ENCODE measurements at places on chromosomes 3 and 15.

DNA sequence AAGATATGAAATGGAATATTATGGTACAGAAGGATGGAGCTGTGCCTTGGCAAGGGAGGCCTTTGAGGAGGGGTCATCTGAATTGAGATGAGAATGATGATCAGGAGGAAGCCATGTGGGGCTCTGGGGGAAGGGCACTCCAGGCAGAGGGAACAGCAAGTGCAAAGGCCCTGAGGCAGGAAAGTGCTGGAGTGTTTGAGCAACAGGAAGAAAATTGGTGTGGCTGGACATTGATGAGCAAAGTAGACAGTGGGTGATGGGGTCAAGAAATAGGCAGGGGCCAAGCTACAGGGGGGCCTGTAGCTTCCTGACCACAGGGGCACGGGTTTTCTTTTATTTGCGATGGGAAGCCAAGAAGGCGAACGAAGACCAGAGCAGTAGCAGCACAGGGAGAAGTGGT, 3.3 kb upstream of the GP9 start:
- DNase-seq: no peak
- no peaks in the 10 kb centered on the region for H3K36me3 ChIP-seq
- no peak overlapping the region for H3K27ac ChIP-seq
- peaks cover 45% of the 10 kb centered on the region for H3K4me1 ChIP-seq
- no peaks in the 10 kb centered on the region for H3K27me3 ChIP-seq

DNA sequence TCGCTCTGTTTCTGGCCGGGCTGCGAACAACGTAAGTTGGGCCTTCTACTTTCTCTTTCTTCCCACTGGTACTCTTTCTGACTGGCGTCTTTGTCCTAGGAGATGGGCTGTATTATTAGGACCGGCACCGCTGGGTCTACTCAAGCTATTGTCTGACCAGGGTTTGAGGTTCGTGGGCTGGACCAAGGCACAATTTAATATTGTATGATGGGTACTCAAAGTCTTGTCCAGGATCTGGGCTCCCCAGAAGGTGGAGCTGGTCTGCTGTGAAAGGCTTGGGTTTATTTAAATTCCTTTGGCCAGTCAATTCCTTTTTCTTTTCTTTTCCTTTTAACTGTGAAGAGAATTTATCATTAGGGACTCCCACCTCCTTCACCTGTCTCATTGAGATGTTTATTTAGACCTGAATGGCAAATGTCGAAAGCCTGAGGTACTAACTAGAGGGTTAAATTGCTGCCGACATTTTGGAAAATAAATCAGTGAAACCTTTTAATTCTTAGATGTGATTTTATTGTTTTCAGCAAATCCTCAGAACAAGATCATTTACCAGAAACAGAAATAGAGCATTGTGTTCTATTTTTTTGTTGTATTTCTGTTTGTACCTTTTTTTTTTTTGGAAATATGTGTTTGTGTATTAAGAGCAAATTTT, 410 bp downstream of the LRRC49 start:
- H3K27me3 ChIP-seq: no peaks in the 10 kb centered on the region
- peak overlapping the region; percentile 82 for H3K4me3 ChIP-seq
- no peaks in the 10 kb centered on the region for H3K36me3 ChIP-seq
- DNase-seq: peak; percentile 6

- no peaks in the 10 kb centered on the region for H3K36me3 ChIP-seq
- peak; percentile 35 for DNase-seq
- peak within 1 kb of the TSS; percentile 87 for H3K4me3 ChIP-seq
- H3K27me3 ChIP-seq: no peaks in the 10 kb centered on the region
- H3K27ac ChIP-seq: peak within 1 kb of the TSS; percentile 95
- H3K4me1 ChIP-seq: peaks cover 68% of the 10 kb centered on the region
Observed at GRCh38 chr3:32238453-32239306, at the start of gene CMTM8. TSS of gene CMTM8 (plus strand) at chr3:32238680. CDS start at chr3:32238973, 293 bp downstream.

DNA sequence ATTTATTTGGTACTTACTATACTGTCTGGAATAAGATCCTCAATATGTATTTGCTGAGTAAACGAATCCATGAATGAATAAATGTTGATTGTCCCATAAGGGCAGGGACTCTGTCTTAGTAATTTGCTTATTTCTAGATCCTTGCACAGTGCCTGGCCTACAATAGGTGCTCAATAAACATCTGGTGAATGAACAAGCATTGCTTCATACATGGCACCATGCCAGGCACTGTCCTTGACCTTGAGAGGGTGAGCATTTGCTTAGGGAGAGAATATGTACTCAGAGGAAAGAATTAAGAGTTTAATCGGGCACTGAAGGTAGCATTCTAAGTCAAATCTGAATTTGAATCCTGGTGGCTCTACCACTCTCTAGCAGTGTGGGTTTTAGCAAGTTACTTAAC, 282.1 kb downstream of the THSD4 start:
- no peak overlapping the region for H3K4me3 ChIP-seq
- no peak for DNase-seq
- no peaks in the 10 kb centered on the region for H3K27me3 ChIP-seq
- H3K36me3 ChIP-seq: no peaks in the 10 kb centered on the region

- H3K4me1 ChIP-seq: no peaks in the 10 kb centered on the region
- H3K27me3 ChIP-seq: no peaks in the 10 kb centered on the region
- H3K36me3 ChIP-seq: peaks cover 49% of the 10 kb centered on the region
- H3K4me3 ChIP-seq: no peak overlapping the region
- no peak overlapping the region for H3K27ac ChIP-seq
Observed at GRCh38 chr3:44845528-44846520, 15.9 kb upstream of the TMEM42 start.

DNA sequence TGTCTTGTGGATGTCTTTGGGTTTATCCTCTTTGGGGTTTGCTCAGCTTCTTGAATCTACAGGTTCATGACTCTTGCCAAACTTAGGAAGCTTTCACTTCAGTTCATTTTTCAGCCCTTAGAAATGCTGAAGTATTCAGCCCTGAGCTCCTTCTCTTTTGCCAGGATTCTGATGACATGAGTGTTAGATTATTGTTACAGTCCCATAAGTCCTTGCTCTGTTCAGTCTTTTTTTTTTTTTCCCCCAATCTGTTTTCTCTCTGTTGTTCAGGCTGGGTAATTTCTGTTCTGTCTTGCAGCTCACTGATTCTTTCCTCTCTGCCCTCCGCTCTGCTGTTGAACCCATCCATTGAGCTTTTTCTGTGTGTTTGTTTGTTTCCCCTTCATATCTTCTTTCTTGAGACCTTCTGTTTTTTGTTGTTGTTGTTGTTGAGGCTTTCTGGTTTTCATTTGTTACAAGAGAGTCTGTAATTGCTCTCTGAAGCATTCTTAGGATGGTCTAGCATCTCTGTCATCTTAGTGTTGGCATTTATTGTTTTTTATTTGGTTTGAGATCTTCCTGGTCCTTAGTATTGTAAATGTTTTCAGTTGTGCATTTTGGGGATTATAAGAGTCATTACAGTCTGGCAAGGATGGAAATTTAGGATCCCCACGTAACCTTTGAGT, 18.4 kb downstream of the LRCH3 start:
- H3K27ac ChIP-seq: no peak overlapping the region
- DNase-seq: no peak
- H3K27me3 ChIP-seq: no peaks in the 10 kb centered on the region

GRCh38 chr3:94862703-94863102, 799.8 kb downstream of the NSUN3 start:
- no peaks in the 10 kb centered on the region for H3K27me3 ChIP-seq
- no peaks in the 10 kb centered on the region for H3K4me1 ChIP-seq
- no peak overlapping the region for H3K4me3 ChIP-seq
- DNase-seq: peak; percentile 25
- no peak overlapping the region for H3K27ac ChIP-seq

- H3K4me3 ChIP-seq: no peak overlapping the region
- no peaks in the 10 kb centered on the region for H3K4me1 ChIP-seq
- DNase-seq: no peak
Observed at GRCh38 chr3:143351354-143351753, 231.8 kb downstream of the CHST2 start.

DNA sequence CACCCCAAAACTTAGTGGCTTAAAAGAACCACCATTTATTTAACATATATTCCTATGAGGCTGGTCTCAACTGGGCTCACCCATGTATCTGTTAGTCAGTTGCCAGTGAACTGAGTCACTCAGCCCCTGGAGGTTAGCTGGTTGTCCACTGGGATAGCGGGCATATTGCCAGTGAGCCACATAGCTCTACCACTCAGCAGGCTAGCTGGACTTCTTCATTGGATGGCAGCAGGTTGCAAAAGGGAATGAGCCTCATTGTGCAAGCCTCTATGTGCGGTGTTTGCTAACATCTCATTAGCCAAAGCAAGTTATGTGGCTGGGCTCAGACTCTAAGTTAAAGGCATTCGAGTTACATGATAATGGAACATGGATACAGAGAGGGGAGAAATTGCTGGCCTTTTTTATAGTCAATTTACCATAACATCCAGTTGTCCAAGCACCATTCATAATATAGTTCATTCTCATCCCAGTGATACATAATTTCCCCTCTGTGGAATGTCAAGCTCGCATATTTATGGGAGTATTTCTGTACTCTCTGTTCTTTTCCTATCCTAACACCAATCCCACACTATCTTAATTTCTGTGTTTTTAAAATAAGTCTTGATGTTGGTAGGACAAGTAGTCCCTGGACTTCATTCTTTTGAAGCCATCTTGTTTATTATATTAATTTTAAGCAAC, 8.7 kb downstream of the BTD start:
- peak; percentile 63 for DNase-seq
- no peak overlapping the region for H3K4me3 ChIP-seq
- no peak overlapping the region for H3K27ac ChIP-seq
- peaks cover 57% of the 10 kb centered on the region for H3K4me1 ChIP-seq

DNA sequence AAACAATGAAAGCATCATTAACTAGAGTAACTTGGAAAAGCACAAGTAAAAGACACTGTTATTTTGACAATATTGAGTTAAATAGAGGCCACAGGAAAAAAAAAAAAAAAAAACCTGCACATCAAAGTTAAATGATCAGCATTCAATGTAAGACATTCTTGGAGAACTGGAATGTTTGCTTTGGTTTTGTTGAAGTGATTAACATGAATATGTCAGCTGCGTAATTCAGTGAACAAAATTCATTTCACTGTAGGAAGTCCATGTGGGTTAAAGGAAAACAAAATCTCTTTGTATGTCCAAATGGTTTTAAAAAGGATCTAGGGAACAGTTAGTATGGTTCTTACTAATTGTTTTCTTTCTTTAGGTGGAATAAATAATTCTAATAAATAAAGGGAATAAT, 252.8 kb upstream of the CNTN6 start:
- H3K4me1 ChIP-seq: no peaks in the 10 kb centered on the region
- H3K4me3 ChIP-seq: no peak overlapping the region

GRCh38 chr3:129633751-129634481, 27.4 kb upstream of the PLXND1 start:
- H3K36me3 ChIP-seq: no peaks in the 10 kb centered on the region
- H3K27me3 ChIP-seq: no peaks in the 10 kb centered on the region
- DNase-seq: no peak
- no peak overlapping the region for H3K27ac ChIP-seq
- no peak overlapping the region for H3K4me3 ChIP-seq

- H3K27me3 ChIP-seq: no peaks in the 10 kb centered on the region
- no peaks in the 10 kb centered on the region for H3K4me1 ChIP-seq
- no peaks in the 10 kb centered on the region for H3K36me3 ChIP-seq
- no peak overlapping the region for H3K4me3 ChIP-seq
- DNase-seq: no peak
Observed at GRCh38 chr3:167209011-167209410, 171.1 kb downstream of the ZBBX start.

DNA sequence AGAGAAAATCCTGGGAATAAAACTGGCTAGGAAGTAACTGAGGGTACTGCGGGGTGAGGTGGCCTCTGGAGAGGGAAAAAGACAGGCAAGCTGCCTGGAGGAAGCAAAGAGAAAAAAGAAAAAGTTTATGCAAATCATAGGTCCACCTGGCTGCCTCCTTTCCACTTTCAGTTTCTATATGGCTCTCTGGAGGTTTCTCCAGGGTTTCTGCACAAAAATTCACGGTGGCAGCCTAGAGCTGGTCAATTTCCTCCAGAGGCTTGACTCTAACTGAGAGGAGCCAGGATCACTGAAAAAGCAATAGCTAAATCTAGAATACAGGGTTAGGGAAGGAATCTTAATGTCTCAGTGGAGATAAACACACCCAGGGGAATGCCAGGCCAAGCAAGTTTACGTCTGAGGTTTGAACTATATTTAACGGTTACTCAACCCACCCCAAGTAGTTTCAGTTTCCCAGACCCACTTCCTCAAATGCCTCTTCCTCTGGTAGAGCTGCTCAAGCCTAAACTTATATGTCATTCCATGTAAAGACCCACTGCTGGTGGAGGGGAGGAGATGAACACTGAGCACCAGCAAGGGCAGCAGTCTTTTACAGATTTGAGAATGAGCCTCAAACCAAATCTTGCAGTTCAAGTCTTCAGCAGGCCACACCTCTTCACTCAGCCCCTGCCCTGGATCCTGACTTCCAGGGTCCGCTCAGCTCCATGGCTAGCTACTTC, 5.7 kb downstream of the LYSMD2 start:
- no peak overlapping the region for H3K27ac ChIP-seq
- H3K36me3 ChIP-seq: no peaks in the 10 kb centered on the region
- H3K27me3 ChIP-seq: peaks cover 23% of the 10 kb centered on the region
- no peak overlapping the region for H3K4me3 ChIP-seq

GRCh38 chr3:15612001-15612400, 10.5 kb downstream of the BTD start:
- no peak overlapping the region for H3K27ac ChIP-seq
- no peaks in the 10 kb centered on the region for H3K27me3 ChIP-seq
- no peak for DNase-seq
- peaks cover 40% of the 10 kb centered on the region for H3K4me1 ChIP-seq

DNA sequence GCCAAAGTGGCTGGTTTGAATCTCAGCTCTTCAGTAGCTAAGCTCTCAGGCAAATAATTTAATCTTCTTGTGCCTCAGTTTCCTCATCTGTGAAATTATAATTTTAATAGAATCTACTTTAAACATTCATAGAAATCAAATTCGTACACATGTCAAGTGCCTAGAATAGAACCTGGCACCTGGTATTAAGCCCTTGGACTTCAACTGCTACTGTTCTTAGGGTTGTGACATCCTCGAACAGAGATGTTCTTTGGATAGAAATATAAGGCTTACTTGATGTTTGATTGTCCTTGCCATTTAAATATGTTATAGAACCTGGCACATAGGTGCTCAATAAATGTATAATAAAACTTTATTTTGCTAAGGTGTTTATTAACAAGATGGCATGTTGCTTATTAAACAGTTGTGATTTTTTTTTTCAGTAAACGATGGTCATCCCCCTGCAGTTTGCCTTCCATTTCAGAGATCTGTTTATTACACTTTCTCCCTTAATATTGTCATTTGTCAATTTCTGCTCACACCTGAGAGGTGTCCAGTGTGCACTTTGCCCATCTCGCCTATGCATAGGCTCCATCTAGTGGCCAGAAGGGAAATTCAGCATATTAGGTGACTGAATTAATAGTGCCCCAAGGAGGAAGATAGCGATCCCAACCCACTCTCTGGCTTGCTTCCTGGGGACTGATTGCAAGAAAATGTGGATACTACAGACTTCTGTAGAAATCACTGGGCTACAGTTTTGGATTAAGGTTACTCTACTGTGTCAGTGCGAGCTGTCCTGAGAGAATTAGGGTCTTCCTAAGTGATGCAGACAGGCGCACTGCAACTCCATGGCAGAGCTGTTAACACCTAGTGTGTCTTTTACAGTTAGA, 10.7 kb downstream of the IGF1R start:
- peak; percentile 66 for DNase-seq
- H3K4me1 ChIP-seq: peaks cover 99% of the 10 kb centered on the region
- H3K27me3 ChIP-seq: no peaks in the 10 kb centered on the region
- H3K27ac ChIP-seq: no peak overlapping the region
